ENCODE measurements at places on chromosomes 7 and 10. TPM values are rescaled to one million over a fixed set of nuclear protein-coding genes. Genes with fewer than 3 reads are reported as not detected.

Gene TBL2
- total RNA-seq = 33.9 TPM

Gene FAM25A
- not detected for total RNA-seq

Gene PNLIP
- total RNA-seq = not detected

Gene MRLN
- total RNA-seq = 0.49 TPM

Gene SH2D4B
- total RNA-seq = 1.2 TPM

Gene INTS1
- total RNA-seq = 32.2 TPM

Gene AKR1E2
- 25.6 TPM for total RNA-seq

Gene CPVL
- 32.9 TPM for total RNA-seq

Gene CDHR3
- 11.6 TPM for total RNA-seq

Gene PROSER2
- total RNA-seq = 0.98 TPM

Gene SLC16A9
- 9.8 TPM for total RNA-seq

Gene CYP3A4
- total RNA-seq = not detected

Gene TMEM236
- under 0.01 TPM for total RNA-seq

Gene GALNT17
- 26.3 TPM for total RNA-seq

Gene AP5Z1
- 9.3 TPM for total RNA-seq

Data from temporal lobe (tissue), 4 donors.